Cardiac ventricle fibroblast (primary cell): ENCODE measurements at places on chromosomes 1 and 21. TPM values are rescaled to one million over a fixed set of nuclear protein-coding genes. Genes with fewer than 3 reads are reported as not detected.

FOXD3 gene
- not detected in 2 replicates for total RNA-seq

PPFIA4 gene
- 4.2 and 10.1 TPM in 2 replicates for total RNA-seq

PLA2G2D gene
- not detected in 2 replicates for total RNA-seq

KLHDC9 gene
- total RNA-seq = 2.0 and 2.6 TPM in 2 replicates

NVL gene
- total RNA-seq = 11.0 and 13.3 TPM in 2 replicates

RNF207 gene
- total RNA-seq = 1.4 and 1.8 TPM in 2 replicates

DUSP10 gene
- total RNA-seq = 10.7 and 12.6 TPM in 2 replicates

HRNR gene
- total RNA-seq = not detected in 2 replicates

SPATA17 gene
- total RNA-seq = 0.10 and 0.37 TPM in 2 replicates

PAQR7 gene
- total RNA-seq = 6.0 and 7.4 TPM in 2 replicates
